ENCODE measurements at places on chromosomes 11 and 22. TPM values are rescaled to one million over a fixed set of nuclear protein-coding genes. Genes with fewer than 3 reads are reported as not detected.

Gene OR8D4
- not detected for total RNA-seq

Gene MAPK11
- total RNA-seq, result 8.3 TPM

Gene KDELR3
- total RNA-seq, result 107 TPM

Gene AIFM3
- 0.56 TPM for total RNA-seq

Gene VWA5A
- total RNA-seq, result 15.9 TPM

Gene MS4A3
- total RNA-seq, result not detected

Gene CNIH2
- total RNA-seq, result 0.34 TPM
